NCI-H226 (cell line): ENCODE measurements at places on chromosomes 4 and X.

- DNase-seq, result no peak
Measured at GRCh38 chr4:142535009-142535408, 311.1 kb downstream of the INPP4B start.

- no peak for DNase-seq
Measured at GRCh38 chr4:82851318-82851717, 39.6 kb downstream of the SEC31A start.

- DNase-seq, result no peak
Measured at GRCh38 chr4:179894066-179894778, 2349.0 kb upstream of the TENM3 start.

GRCh38 chrX:45749375-45749774 lies 548.7 kb upstream of the DIPK2B start:
- no peak for DNase-seq

GRCh38 chr4:85672959-85673358 lies 198.0 kb downstream of the ARHGAP24 start:
- no peak for DNase-seq

- no peak for DNase-seq
Measured at GRCh38 chr4:115562506-115562905, 449.1 kb upstream of the NDST4 start.

- DNase-seq, result no peak
Measured at GRCh38 chr4:128917781-128918180, 108.3 kb downstream of the JADE1 start.

DNA sequence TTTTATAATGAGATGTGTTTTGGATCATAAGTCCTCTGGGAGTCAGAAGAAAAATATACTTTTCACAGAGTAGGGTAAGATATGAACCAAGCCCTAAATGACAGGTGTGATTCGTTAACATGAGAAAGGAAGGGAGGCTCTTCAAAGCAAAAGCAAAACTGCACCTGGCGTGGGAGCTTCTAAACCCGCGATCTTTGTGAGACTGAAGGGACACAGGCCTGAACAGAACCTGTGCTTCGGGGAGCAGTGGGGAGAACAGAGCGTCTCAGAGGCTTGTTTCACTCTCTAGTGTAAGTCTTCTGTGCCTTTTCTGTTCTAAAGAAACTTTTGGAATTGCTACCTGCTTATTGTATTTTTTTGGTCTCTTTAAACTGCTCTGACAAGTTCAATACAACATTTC lies 30.2 kb upstream of the CYP4V2 start:
- no peak for DNase-seq

DNA sequence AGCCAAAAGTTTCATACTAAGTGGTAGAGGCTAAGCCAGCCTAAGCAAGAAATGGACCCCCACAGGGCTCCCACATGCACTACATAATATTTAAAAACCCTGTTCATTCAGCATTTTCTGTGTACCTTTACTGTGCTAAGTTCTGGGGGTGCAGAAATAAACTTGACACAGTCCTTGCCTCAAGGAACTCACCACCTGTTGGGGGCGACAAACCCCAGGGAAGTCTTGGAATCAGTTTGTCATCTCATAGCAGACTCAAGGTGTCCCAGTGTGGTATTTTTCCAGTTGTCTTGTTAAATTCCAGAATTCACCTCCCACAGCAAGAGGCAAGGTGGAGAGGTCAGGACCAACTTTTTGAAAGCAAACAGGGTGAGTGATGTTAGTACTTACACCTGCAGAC lies 43.1 kb downstream of the ATG4A start:
- no peak for DNase-seq

- DNase-seq, result peak; percentile 8
Measured at GRCh38 chr4:141571362-141571761, 65.0 kb upstream of the IL15 start.

- no peak for DNase-seq
Measured at GRCh38 chr4:102259081-102259480, 86.2 kb downstream of the SLC39A8 start.

DNA sequence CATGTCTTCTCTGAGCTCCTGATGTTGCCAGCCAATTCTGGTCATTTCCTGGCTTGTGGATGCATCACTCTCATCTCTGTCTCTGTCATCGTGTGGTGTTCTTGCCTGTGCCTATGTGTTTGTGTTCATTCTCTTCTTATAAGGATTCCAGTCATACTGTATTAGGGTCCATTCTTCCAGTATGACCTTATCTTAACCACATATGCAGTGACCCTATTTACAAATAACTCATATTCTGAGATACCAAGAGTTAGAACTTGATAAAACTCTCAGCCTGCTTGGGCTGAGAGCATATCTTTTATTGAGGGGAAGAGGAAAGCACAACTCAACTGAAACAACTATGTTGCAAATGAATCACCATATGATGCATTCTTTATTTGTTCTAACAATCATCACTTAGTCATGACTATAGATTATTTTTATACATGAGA lies 189.0 kb upstream of the ANXA10 start:
- peak; percentile 56 for DNase-seq

- DNase-seq, result no peak
Measured at GRCh38 chr4:10003666-10004065, 17.6 kb downstream of the SLC2A9 start.

DNA sequence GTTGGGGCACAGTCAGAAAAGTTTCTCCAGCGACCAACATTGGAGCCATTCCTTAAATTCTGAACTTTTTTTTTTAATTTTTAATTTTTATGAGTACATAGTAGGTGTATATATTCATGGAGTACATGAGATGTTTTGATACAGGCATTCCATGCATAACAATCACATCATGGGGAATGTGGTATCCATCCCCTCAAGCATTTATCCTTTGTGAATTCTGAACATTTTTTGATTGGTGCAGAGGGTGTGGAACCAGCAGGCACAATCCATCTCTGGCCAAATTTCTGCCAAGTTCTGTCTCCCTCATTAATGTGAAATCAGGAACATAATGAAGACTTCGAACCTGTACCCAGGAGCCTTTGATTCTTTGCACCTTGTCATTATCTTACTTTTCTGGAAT lies 267.0 kb downstream of the FRMPD4 start:
- DNase-seq, result peak; percentile 33

DNA sequence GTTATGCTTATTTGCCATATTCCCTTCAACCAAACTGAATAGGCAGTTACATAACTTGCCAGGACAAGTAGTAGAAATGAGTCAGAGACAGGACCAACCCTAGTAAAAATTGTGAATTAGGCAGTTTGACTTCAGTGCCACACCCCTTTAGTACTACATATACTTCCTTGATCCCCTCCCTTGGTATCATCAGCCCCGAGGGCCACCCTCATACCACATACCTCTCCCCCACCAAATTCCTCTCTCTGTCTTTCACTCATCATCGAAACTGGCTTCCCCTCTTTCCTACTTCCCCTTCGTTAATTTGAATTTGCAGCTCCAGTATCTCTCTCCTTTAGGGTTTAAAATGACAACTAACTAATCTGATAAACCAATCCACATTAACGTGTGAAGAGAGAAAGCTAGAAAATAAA lies 7.9 kb upstream of the PTPN13 start:
- DNase-seq, result no peak

GRCh38 chr4:153111426-153112040 lies 92.7 kb upstream of the TRIM2 start:
- no peak for DNase-seq

DNA sequence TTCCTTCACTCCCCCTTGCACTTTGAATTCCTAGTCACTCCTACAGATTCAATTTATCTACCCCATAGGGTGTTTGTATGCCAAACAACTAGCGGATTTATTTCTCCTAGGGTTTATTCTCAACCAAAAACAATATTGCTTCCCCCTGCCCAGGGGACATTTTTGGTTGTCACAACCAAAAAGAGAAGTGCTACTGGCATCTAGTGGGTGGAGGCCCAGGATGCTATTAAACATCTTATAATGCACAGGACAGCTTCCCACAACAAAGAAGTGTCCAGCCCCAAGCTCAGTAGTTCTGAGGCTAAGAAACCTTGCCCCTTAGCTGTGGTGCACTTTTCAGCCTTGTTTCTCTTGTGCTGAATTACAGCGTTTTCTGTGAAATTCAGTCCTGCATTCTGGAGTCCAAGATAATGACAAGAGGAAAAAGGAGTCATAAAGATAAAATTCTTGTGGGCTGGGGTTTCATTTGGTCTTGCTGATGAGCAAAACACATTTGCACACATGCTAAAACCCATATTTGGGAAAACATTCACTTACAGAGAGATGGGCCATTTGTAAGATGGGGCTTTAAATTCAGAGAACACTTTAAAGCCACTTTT lies 11.2 kb upstream of the SYTL4 start:
- peak; percentile 24 for DNase-seq

GRCh38 chrX:57899064-57899463 lies 11.2 kb downstream of the ZXDA start:
- DNase-seq, result no peak

- DNase-seq, result no peak
Measured at GRCh38 chrX:135695471-135695870, 18.0 kb upstream of the CT45A1 start.

DNA sequence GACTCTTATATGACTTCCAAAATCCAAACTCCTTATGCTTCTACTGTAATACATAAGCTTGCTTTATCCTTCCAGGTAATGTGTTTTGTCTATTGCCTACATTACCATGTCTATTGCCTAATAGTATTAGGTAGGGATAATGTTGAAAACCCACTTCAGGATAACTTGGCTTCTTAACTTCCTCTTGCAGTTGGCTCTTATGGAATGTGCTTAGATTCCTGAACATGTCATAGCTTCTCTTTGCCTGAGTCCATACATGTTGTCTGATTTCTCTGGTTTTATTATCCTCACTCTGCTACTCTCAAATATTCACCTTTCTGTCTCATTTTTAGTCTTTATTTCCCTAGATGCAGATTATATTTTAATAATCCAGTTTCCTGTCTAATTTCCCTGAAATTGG lies 599.9 kb downstream of the IL15 start:
- no peak for DNase-seq

DNA sequence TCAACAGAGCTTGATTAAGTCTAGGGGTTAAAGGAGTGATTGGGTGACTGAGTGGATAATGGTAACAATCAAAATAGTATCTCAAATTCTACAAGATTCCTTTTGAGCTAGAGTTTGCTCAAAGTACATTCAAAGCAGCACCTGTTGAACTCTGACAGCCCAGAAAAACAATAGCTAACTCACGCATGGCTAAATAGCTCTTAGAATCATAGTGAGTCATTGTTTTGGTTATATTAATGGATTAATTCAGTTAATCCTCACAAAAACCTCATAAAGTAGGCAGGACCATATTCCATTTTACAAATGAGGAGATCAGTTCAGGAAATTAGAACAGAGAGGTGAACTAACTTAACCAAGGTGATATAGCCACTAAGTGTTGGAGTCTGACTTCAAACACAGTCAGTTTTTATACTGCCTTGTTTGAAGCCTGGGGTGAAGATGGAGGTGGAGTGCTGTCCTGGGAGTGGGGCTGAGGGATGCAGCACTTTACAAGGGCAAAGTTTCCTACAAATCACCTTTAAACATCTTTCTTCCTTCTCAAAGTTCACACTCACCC lies 35.9 kb upstream of the PPM1K start:
- no peak for DNase-seq

DNA sequence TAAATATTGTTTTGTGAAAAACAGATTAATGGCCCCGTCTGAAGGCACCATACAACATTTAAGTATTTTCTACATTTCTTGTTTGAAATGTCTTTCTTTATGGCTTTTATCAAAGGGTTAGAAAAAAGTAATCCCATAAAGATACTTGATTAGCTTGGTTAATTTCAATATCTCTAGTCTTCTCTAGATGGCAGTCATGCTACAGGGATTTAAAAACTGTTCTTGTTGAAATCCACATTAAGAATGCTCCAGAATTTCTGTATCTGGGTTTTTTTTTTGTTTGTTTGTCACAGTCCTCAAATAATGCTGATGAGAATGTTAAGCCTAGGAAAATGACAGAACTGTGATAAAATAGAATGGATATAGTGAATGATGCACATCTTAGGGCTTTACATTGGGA lies 109.0 kb upstream of the AADAT start:
- no peak for DNase-seq

DNA sequence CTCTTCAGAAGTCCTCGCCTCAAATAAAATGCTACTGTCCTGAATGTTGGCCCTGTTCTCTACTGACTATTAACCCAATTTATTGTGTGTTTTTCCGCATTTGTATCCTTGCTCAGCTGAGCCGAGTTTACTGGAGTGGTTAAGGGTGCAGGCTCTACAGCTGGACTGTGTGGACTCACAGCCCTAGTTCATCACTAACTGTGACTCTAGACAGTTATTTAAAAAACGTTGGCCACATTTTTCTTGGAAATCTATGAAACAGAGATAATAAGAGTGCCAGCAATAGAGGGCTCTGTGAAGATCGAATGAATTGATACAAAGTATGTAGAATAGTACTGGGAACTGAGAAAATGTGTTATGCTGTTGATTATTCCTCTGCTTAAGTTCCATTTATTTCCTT lies 2.9 kb upstream of the GUF1 start:
- DNase-seq, result no peak

GRCh38 chr4:2006367-2006766 lies 2.4 kb downstream of the NELFA start:
- DNase-seq, result no peak

DNA sequence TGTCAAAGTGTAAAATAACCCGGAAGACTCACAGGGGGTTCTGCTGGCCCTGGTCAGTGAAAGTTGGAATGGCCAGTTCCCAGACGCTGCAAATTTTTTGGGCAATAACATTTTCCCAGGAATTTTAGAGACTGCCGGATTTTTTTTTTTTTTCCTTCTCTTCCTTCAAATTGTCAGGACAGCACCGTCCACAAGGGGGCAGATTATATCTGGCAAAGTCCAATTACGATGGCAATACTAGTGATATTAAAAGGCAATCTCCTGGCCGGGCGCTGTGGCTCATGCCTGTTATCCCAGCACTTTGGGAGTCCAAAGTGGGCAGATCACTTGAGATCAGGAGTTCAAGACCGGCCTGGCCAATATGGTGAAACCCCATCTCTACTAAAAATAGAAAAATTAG lies 20.5 kb downstream of the SLC25A5 start:
- no peak for DNase-seq

- DNase-seq, result no peak
Measured at GRCh38 chr4:185108669-185109068, 34.4 kb upstream of the SLC25A4 start.

DNA sequence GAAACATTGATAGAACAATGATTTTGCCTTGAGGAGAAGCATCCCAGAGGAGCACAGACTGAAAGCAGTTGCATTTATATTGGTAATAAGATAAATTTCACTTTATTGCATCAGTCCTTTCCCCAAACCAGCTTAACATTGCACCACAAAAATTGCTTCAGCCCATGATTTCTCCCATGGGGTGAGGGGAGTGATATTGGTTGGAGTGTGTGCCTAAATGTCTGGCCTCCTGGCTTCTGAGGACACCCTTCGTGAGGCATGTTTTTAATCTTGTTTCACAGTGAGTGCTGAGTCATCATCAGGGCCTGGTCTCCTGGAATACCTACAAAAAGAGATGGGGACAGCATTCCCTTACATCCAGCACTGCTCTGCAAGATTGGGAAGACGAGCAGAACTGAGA lies 487.9 kb downstream of the C4orf33 start:
- no peak for DNase-seq

- no peak for DNase-seq
Measured at GRCh38 chr4:10183462-10183861, 66.9 kb upstream of the WDR1 start.
